Right cardiac atrium (tissue), 5 donors: ENCODE measurements at places on chromosomes 7 and 10.

DNA sequence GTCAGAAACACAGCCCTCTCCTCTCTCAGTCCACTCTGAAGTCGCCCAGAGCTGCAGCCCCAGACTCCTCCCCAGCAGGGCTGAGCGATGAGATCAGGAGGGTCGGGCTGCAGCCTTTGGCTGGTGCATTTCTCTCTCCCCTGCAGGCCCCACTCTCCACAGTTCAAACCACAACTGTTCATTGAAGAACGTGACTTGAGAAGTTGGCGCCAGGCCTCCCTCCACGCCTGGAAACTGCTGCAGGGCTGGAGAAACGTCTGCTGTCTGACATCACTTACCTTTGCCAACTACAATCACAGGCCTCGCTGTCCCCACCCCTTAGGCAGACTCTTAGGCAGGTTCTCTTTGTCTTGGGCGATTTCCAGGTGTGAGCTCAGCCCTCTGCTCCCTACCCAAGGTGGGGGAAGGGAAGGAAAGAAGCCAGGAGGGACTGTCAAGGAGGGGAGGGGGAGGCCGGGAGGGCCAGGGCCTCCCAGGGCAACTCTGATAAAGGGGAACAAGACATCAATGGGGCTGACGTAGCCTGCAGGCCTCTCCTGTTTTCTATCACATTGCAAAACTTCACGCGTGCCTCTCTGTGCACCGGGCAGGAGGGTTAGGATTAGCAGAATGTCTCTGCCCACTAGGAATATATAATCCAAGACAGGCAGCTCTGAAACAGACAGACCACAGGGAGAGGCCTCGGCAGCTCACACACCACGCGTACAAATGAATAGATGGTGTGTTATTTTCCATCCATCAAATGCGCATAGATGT is 32.7 kb downstream of the CALML5 start:
- no peak for DNase-seq

GRCh38 chr10:102644066-102644645 is at the start of gene TRIM8:
Gene TRIM8, plus strand, starts transcription at chr10:102644479. Its CDS starts 139 bp downstream, at chr10:102644618.
- peak; percentile 84 for DNase-seq

DNA sequence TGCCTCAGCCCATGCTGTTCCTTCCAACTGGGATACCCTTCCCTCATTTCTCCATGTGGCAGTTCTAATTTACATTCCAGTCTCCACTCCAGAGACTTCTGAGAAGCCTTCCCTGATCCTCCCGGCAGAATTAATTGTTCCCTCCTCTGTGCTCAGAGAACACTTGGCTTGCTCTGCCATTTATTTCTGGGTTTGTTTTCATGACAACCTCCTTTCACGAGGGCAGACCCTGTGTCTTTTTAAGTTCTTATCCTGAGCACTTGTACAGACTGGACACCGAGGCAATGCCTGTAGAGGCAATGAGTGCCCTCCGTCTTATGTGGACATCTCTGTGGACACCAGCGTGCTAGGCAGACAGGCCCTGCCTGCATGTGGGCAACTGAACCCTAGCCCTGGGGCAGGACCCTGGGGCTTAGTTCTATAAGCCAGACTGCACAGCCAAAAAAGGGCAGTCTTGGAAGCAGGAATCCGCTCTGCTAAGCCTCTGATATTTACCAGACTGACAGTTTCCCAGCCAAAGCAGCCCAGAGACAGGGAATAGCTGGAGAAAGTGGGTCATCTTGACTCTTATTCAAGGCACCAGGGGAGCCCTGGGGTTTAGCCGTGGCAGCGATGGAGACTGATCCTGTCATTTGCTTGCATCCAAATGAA is 474.0 kb downstream of the RPS24 start:
- no peak for DNase-seq

DNA sequence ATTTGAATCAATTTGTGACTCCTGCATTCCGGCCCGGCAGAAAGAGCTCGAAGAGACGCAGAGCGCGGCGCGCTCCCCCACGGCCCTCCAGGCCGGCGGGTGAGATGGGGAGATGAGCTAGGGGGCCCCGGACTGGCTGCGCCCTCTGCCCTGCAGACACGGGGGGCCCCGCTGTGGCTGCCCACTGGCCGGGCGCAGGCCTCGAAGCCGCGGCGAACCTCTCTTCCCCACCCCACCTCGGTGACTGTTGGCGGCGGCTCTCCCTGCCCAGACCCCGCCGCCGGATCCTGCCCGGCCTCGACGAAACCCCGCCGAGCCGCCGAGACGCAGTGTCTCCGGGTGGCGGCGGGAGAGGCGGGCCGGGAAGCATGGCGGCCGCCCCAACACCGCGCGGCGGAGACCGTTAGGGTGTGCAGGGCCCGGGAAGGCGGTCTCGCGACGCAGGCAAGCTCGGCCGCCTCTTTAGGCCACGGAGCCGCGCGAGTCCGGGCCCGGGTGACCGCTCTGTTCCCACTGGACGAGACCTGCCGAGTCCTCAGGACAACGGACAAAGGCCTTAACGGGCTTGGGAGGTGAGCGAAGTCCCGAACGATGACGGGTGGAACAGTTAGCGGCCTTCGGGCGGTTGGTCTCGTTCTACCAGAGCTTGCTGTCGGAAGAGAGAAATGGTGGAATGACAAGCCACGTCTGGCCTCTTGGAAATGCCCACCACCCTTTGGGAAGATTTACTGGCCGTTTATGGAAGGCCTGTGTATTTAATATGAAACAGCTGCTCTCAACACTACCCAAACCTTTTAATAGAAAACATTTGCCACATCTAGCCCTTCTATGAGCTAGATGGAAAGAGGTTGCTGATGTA is 24.3 kb downstream of the NUP42 start:
- peak; percentile 77 for DNase-seq

DNA sequence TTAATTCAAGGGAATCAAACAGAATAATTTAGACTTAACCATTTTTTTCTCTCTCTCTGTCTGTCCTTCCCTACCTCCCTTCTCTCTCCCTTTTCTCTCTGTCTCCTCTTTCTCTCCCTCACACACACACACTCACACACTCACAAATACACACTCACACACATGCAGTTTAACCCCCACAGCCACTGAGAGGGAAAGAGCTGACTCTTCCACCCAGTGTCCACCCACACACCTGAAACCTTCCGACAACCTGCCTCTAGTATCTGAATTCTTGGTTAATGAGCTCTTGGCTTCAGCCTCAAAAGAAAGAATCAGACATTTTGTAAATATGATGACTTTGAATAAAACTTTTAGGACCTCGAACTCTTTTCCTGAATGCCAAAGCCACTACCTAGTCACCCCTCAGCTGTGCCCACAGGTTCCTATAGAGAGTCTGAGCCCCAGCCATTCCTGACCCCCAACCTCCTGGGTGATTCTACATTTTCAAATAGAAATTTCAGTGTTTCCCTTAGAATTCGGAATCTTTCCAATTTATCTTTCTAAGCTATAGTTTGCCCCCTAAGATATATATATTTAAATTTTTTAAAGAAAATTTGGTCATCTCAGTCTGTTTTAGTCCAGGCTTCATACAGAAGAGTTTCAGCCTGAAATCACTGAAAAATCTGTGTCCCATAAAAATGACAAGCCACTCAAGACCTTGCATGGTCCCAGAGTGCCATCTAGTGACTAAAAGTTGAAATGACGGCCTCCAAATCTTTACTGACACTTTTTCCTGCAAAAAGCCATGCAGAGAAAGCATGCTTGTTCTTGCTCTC is 202.8 kb downstream of the IPMK start:
- no peak for DNase-seq

DNA sequence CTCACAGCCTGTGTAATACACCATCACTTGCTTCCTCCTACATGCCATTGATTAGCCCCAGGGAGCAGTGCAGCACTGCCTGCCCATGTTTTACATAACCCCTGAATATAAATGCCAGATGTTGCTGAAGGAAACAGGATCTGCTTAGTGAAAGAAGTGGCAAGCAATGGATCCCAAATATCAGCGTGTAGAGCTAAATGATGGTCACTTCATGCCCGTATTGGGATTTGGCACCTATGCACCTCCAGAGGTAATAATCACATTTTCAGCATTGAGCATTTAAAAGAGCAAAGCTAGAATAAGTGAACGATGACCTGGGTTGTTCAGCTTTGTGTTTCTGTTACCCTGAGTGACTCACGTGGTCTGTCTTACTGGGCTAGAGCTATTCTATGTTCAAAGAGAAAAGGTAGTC is at the start of gene AKR1C4:
AKR1C4 (plus strand) TSS at position 136 of the 412 bp plus-strand sequence; CDS start at position 167, 31 bp downstream.
- no peak for DNase-seq

DNA sequence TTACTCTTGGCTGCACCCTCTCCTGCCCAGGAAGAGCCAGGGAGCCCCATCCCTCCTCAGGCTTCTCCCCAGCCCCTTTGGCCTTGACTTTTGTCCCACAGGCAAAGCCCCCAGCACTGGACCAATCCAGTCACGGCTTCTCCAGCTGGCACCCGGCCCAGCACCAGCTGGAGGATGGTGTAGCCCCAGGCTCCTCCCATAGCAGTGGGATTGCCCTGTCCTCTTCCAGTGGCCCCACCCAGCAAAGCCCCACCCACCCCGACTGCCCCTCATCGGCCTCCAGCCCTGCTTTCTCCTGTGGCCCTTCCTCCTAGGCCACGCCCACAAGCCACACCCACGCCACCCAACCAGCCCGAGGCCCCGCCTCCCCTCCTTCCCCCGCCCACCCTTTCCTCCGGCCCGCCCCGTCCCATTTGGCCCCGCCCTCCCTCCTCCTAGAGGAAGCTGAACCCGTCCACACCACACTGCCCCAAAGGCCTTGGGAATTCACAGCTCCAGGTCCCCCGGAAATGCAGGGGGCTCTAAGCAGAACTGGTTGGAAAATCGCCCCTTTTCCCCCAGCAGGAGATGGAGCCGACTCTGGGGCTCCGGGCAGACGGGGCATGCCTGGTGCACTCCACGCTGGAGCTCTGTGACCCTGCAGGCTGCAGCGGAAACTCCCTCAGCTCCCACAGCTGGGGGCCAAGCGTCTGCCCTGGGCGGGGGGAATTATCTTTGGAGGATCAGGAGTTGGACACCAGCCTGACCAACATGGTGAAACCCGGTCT is 25.2 kb downstream of the GET4 start:
- DNase-seq = peak; percentile 90

- DNase-seq = no peak
Measured at GRCh38 chr7:127378537-127378936, 14.0 kb downstream of the ZNF800 start.

DNA sequence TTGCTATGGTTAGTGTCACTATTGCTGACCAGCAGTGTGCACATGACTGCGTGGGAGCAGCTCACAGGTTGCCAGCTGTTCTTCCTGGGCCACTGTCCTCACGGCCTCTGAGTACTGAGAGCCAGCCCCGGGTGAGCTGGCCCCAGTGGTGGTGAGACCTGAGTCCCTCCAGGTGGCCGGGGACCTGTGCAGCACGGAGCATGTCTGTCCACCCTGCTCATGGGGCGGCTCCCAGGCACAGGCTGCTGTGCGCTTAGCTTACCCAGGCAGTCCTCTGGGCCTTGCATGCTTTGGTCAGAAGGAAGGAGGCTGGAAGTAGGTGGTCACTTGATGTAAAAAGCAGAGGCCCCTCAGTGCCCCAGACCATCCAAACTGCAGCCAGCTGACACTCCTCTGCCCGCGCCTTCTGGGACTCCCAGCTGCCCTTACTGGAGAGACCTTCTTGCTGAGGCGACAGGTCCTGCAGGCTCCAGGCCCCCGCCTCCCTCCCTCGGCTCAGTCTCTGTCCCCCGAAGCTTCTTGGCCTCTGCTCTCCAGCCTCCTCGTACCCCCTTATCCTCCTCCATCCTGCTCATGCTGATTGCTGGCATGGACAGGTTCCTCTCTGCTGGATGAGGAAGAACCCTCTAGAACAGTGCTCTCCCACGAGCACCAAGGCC is 30.9 kb upstream of the DPYSL4 start:
- DNase-seq = no peak
